Activated T-helper 1 cell treated with anti-CD3 and anti-CD28 coated beads, Interleukin-12 subunit alpha, Interleukin-12 subunit beta, Interleukin-2, Interleukin-4 antibody, amounts not matched to agents 30 ng/mL and 10 ng/mL and 1 ng/mL, durations not matched to agents 14 hours and 24 hours and 36 hours (primary cell): ENCODE measurements at places on chromosomes 13 and 19. TPM values are rescaled to one million over a fixed set of nuclear protein-coding genes. Genes with fewer than 3 reads are reported as not detected.
A peak's percentile ranks its signal among the peaks of the same experiment; 100 is the strongest.

DNA sequence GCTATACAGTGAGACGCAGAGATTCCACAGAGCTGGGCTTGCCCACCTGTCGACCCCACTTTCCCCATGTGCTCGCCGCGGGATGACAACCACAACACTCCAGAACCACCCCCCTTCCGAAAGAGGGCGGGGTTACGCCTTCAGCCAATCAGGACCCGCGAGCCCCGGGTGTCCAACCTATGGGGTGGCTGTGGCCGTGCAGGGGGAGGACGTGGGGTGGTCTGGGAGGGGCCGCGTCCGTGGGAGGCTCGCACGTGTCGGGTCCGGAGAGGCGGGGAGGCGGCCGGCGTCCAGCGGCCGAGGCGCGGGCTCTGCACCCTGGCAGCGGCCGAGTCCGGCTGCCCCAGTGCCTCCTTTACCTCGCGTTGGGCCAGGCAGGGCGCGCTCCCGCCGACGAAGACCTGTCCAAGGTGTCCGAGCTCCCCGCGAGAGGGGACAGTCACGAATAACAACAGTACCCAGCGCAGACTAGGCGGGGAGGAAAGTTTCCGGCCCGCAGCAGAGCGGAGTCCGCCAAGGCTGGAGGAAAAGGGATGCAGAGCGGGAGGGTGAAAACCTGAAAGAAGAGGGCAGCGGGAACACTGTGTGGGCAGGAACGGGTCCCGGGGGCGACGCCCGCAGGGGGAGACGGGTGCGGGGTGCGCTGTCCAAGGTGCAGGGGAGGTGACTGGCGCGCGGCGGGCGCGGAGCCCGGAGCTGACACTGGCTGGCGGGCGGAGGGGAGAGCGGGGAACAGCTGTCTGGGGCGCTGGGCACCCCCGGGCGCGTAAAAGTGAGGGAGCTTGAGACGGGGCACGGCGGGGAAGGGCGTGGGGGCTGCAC lies 911 bp downstream of the ENOX1 start:
- no peak for DNase-seq

DNA sequence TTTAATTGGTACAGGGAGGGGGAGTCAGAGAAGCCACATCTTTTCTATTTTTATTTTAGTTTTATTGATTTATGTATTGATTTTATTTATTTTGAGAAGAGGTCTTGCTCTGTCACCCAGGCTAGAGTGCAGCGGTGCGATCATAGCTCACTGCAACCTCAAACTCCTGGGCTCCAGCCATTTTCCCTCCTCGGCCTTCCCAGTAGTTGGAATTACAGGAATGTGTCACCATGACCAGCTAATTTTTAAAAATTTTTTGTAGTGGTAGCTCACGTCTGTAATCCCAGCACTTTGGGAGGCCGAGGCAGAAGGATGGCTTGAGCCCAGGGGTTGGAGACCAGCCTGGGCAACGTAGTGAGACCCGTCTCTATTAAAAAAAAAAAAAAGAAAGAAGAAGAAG lies 4.1 kb downstream of the IL27RA start:
- DNase-seq, result no peak

- DNase-seq, result no peak
Measured at GRCh38 chr13:113001241-113002140, 32.5 kb downstream of the MCF2L start.

DNA sequence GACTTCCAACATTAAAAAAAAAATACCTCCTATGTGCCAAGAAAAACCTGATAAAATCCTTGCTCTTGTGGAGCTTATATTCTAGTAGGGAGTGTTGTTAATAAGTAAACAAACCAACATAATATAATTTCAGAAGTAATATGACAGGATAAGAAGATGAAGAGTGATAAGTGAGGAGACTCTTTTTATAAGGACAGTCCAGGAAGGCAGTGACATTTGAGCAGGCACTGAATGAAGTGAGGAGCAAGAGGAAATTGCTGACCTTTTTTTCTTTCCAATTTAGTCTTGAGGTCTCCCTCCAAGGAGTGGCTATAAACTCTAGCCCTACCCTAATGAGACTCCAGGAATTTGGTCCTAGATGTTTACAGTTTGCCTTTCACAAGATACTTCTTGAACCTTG lies 715.7 kb downstream of the SLITRK1 start:
- DNase-seq, result no peak

- DNase-seq, result peak; percentile 16
Measured at GRCh38 chr19:19064811-19065745, 1.3 kb downstream of the SLC25A42 start.

GRCh38 chr19:5042556-5042955 lies 73.6 kb downstream of the KDM4B start:
- DNase-seq, result no peak

DNA sequence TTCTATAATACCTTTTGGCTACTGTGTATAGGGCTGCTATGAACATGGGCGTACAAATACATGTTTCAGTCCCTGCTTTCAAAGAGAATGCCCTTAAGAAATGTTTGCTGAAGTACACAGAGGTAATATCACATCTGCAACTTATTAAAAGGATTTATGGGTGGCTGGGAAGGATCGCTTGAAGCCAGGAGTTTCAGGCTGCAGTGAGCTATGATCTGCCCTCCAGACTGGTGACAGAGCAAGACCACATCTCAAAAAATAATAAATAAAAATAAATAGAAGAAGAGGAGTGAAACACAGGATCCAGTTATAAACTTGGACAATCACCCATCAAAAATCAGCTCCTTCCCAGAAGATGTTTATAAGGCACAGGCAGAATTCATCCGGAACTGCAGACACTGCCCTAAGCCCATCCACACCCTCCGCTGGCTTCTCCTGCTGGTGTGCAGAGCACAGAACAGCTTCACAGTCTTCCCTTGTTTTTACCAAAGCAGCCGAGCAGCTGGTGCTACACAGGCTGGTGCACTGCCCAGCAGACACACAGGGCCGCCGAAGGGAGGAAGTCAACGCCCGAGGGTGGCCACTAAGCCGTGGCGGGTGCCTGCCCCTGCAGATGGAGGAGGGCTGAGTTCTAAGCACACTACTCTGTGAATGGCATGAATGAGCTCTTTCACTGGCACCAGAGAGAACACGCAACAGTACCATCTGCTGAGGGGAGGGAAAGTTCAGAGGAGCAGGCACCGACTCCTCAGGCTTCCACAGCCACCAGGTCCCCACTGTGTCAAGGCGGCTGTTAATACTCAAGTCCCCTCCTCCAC lies 44.0 kb downstream of the BRD4 start:
- DNase-seq, result no peak

GRCh38 chr19:10412257-10412977 lies 7.9 kb upstream of the PDE4A start:
- peak; percentile 52 for DNase-seq

- DNase-seq, result no peak
Measured at GRCh38 chr13:47890146-47890814, 110.8 kb downstream of the SUCLA2 start.

- no peak for DNase-seq
Measured at GRCh38 chr19:9953802-9954542, 17.7 kb upstream of the OLFM2 start.

CLDND2 gene
- total RNA-seq, result 16.2 and 23.2 TPM in 2 replicates

FAM216B gene
- not detected in 2 replicates for total RNA-seq

MBD3L3 gene
- not detected in 2 replicates for total RNA-seq

CEACAM7 gene
- total RNA-seq, result not detected in 2 replicates

CGB7 gene
- not detected in 2 replicates for total RNA-seq

KLK8 gene
- total RNA-seq, result not detected in 2 replicates

DKKL1 gene
- not detected in 2 replicates for total RNA-seq

KIR2DL3 gene
- not detected in 2 replicates for total RNA-seq
